ENCODE measurements at places on chromosomes 16 and 17.

DNA sequence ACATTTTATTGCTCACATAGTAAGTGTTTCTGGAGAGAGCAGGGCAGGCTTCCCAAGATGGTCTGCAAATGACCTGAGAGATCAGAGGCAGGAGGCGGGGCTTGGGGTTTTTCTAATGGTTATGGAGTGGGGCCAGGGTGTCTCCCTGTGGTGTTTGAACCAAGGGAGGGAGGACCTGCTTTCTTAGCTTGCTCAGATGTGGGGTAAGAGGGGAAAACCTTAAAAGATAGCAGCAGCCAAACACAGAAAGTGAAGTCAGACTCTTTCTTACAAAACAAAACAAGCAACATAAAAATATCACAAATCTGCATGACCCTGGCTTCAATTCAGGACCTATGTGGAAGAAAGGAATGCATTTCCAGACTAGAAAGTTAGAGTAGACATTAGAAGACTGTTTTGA is 22.9 kb upstream of the DNAJA2 start:
- DNase-seq: peak; percentile 35

- peak; percentile 80 for DNase-seq
These were observed 6.4 kb upstream of the GGT6 start for GRCh38 chr17:4566785-4567184.

DNA sequence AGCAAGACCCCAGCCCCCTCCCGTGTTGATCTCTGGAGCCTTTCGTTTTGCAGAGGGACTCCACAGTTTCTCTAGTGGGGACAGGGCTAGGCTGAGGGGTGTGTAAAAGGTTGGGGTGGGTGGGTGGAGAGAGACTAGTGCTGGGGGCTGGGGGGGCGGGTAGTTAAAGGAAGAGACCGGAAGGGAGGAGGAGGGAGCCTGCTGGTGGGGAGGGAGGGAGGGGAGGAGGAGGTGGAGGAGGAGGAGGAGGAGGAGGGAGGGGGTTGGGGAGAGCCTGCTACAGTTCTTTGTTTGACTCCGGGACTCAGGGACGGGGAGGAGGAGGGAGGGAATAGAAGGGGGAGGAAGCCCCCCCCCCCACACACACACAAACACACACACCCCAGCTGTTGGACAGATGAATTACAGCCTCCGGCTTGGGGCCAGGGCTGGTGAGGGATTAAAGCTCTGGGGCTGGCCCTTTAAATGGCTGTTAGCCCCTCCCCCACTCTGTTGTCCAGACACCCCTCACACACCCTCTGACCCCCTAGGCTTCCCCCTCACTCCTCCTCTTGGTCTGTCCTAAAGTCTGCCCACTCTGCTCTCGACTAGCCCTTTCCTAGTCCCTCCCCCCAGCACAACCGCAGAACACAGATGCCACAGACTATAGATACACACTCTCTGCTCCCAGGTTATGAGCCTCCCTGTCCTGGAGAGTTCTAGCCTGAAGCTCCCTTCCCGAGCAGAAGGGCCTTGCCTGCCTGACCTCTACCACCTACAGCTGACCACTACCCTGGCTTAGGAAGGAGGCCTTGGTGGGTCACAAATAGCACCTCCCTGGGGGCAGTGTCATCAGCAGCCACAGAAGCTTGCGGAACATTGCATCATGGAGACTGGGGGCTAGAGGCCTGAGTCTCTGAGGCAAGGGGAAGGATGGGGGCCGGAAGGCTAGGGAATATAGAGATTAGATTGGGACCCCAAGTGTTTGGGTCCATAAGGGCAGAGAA is 4.4 kb downstream of the KDM6B start:
- no peak for DNase-seq

DNA sequence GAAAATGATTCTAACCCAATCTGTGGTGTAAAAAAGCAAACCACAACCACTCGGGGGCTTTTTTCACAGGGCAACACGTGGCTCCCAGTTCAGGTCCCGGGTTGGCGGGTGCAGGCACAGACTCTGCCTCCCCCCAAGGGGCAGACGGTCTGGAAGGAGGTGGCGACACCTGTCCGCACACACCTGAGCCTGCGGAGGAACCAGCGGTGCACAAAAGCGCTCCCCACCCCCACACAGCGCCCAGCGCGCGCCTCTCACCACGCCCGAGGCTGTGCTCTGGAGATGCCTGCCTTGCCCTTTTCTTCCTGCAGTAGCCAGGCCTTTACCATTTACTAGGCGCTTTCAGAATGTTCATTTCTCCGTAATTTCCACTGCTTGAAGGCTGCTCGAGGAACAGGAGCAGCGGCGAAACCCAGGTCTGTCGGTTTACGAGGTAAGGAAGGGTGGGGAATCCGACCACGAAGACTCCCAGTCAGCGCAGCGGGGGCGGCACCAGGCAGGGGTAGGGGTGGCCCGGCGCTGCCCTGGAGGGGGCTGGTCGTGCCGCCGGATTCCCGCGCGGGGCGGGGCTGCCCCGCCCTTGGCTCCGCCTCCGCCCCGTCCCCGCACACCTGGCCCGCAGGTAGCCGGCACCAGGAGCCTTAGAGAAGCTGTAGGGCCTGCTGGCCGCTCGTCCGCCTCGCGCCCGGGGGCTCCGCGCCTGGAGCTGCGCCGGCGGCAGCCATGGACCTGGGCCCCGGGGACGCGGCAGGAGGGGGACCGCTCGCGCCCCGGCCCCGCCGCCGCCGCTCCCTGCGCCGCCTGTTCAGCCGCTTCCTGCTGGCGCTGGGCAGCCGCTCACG is at the start of gene USP43:
Gene USP43, plus strand, starts transcription at position 608 of the 842 bp plus-strand sequence. Its CDS starts 116 bp downstream, at position 724.
- DNase-seq: peak; percentile 74

DNA sequence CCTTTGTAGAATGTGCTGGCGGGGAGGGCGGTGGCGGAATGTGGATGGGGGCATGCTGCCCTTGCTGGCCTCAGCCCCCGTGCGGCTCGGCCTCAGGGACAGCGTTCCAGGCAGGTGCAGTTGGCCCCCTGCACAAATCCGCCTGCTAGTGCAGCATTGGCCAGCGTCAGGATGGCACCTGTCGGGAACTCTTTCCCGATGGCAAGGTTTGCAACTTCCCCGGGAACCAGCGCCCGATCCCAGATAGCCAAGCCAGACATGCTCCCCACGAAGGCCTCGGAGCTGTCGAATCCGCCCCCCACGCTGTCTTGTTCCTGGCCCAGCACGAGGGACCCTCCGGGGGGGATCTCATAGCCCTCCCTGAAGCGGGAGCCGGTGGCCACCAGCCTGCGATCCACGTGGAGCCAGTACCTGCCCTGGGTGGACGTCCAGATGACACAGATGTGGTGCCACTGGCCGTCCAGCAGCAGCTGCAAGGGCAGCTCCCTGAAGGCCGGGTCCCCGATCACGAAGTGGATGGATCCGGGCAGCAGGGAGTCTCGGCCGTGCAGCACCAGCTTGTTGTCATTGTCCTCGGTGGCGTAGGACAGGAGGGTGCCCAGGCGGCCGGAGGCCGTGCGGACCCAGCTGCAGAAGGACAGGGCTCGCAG is 2.8 kb downstream of the PTX4 start:
- no peak for DNase-seq

GRCh38 chr17:80942423-80943345 is 49.0 kb upstream of the CHMP6 start:
- DNase-seq: peak; percentile 5

GRCh38 chr17:34114174-34114573 is 140.9 kb upstream of the CCL2 start:
- no peak for DNase-seq

DNA sequence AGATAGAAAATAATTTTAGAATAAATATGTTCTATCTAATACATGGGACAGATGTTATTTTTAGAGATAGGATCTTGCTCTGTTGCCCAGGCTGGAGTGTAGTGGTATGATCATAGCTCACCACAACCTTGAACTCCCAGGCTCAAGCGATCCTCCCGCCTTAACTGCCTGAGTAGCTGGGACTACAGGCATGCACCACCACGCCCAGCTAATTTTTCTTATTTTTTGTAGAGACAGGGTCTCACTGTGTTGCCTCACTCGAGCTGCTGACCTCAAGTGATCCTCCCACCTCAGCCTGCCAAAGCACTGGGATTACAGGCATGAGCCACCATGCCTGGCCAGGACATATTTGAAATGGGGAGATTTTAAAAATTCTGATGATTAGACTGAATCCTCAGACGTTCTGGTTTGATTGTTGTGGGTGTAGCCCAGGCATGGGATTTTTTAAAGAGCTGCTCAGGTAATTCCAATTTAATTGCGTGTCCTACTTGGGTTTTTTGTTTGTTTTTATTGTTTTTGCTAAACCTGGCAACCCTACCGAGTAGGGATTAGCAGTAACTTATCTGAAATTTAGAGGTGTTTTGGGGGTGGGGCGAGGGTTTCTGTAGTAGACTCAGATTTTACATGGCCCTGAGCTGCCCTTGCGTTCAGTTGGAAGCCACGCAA is 142.9 kb downstream of the RAB11FIP4 start:
- no peak for DNase-seq

DNA sequence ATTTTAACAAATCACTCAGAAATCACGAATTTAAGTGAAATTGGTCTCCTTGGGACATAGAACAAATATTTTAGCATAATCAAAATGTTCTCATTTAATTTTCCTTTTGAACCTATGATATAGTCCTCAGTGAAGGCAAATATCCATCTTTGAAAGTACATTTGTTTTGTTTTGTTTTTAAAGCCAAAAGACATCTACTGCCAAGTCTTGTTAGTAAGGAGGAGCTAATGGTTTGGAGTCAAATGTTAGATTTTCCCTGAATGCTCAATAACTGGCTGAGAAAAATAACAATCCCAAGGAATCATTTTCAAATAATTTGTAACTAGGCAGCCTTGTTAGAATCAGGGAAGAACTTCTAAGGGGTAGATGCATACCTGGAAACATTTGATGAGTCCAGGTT is 302.9 kb upstream of the MAF start:
- no peak for DNase-seq

GRCh38 chr16:67968400-67969253 is at the start of gene SLC12A4:
Gene SLC12A4, minus strand, starts transcription at chr16:67968637. Its CDS starts 84 bp downstream, at chr16:67968553.
- DNase-seq: peak; percentile 78

GRCh38 chr17:55038291-55038690 is 69.7 kb downstream of the STXBP4 start:
- no peak for DNase-seq

- DNase-seq: peak; percentile 83
These were observed 3.5 kb downstream of the C17orf100 start for GRCh38 chr17:6654841-6655731.

GRCh38 chr17:27808628-27809027 is 8.3 kb upstream of the NOS2 start:
- no peak for DNase-seq

- no peak for DNase-seq
These were observed 13.1 kb upstream of the CDC42EP4 start for GRCh38 chr17:73324711-73325526.

GRCh38 chr17:47852113-47852949 is 1.4 kb upstream of the SP6 start:
- no peak for DNase-seq

DNA sequence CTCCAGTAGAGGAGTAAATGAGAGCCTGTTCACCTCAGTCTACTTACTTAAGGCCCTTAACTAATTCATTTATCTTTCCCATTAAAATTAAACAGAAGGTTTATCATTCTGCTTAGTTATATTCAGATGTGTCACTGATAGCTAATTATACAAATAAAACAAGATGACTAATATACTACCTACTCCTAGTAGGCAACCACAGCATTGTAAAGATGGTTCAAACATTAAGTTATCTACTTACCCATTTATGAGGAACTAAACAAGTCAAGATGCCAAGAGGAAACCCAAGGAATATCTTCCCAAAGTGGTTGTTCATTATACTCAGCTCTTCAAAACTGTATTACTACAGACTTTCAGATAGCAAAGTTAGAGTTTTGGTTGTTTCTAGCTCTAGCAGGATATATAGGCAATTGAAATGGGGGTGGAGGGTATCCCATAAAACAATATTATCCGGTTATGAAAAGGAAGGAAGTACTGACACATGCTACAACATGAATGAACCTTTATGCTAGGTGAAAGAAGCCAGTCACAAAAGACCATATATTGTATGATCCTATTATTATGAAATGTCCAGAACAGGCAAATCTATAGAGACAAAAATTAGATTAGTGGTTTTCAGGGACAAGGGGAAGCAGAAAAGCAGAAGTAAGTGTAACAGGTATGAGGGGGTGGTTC is 56.5 kb downstream of the SPAG9 start:
- DNase-seq: no peak

DNA sequence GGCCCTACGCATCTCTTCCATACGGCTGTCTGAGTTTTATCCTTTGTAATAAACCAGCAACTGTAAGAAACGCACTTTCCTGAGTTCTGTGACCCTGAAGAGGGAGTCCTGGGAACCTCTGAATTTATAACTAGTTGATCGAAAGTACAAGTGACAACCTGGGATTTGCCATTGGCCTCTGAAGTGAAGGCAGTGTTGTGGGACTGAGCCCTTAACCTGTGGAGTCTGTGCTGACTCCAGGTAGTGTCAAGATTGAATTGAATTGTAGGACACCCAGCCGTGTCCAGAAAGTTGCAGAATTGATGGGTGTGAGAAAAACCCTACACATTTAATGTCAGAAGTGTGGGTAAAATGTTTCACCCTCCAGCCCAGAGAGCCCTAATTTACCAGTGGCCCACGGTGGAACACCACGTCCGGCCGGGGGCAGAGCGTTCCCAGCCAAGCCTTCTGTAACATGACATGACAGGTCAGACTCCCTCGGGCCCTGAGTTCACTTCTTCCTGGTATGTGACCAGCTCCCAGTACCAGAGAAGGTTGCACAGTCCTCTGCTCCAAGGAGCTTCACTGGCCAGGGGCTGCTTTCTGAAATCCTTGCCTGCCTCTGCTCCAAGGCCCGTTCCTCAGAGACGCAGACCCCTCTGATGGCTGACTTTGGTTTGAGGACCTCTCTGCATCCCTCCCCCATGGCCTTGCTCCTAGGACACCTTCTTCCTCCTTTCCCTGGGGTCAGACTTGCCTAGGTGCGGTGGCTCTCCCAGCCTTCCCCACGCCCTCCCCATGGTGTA is 1.5 kb downstream of the GAA start:
- DNase-seq: no peak

DNA sequence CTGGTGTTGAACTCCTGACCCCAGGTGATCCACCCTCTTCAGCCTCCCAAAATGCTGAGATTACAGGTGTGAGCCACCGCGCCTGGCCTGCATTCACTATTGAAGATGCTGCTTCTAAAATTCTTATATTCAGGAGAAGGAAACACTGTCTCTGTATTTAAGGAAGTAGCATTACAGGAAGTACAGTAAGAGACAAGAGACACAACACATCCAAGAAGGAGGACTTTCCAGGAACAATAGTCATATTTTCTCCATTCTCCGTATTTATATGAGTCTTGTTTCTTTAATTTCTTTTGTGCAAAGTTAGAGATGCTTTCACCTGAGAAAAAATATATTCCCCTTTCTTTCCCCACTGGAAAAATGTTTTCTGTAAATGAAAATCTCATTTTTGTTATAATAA is 18.3 kb upstream of the ABCA3 start:
- DNase-seq: no peak
